ENCODE measurements at places on chromosomes 5 and 9. TPM values are rescaled to one million over a fixed set of nuclear protein-coding genes. Genes with fewer than 3 reads are reported as not detected.
A peak's percentile ranks its signal among the peaks of the same experiment; 100 is the strongest.

GRCh38 chr9:138013836-138014562 is 136.4 kb downstream of the CACNA1B start:
- no peak overlapping the region for H3K4me3 ChIP-seq
- H3K4me1 ChIP-seq, result no peaks in the 10 kb centered on the region
- no peak for DNase-seq
- no peaks in the 10 kb centered on the region for H3K27me3 ChIP-seq

DNA sequence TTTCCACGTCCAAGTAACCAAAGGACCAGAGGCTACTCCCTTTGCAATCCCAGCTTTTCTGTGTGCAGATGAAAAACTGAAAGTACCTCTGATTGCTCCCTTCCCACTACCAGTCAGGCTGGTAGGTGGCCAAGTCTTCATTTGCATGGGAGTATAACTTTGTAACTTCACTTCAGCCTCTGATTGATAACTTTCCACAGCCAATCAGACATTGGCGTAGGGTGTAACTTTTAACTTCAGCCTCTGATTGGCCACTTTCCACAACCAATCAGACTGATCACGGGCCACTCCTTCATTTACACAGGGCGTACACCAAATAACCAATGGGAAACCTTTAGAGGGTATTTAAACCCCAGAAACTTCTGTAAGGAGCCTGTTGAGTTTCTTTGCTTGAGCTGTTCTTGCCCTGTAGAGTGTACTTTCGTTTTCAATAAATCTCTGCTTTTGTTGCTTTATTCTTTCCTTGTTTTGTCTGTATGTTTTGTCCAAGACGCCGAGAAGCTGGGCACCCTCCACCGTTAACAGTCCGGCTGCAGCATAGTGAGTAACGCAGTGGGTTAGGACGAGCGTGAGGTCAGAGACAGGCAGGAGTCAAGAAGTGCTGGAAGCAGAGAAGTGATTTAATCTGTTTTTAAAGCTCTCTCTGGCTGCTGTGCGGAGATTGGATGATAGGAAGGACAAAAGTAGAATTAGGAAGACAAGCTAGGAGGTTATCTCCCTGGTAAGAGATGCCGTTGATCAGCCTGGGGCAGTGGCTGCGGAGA is 3.5 kb upstream of the EXOSC2 start:
- no peaks in the 10 kb centered on the region for H3K27me3 ChIP-seq
- H3K27ac ChIP-seq, result peak overlapping the region; percentile 71
- DNase-seq, result peak; percentile 90
- H3K36me3 ChIP-seq, result no peaks in the 10 kb centered on the region

- no peak overlapping the region for H3K27ac ChIP-seq
- no peak for DNase-seq
- H3K36me3 ChIP-seq, result no peaks in the 10 kb centered on the region
- no peak overlapping the region for H3K4me3 ChIP-seq
- no peaks in the 10 kb centered on the region for H3K4me1 ChIP-seq
Measured at GRCh38 chr5:172707285-172708182, 63.5 kb downstream of the DUSP1 start.

- H3K4me1 ChIP-seq, result no peaks in the 10 kb centered on the region
- H3K27me3 ChIP-seq, result no peaks in the 10 kb centered on the region
- no peak overlapping the region for H3K4me3 ChIP-seq
- H3K27ac ChIP-seq, result no peak overlapping the region
- H3K36me3 ChIP-seq, result no peaks in the 10 kb centered on the region
- no peak for DNase-seq
Measured at GRCh38 chr5:76199336-76200318, 116.4 kb downstream of the SV2C start.

- no peak overlapping the region for H3K4me3 ChIP-seq
- H3K27ac ChIP-seq, result no peak overlapping the region
- no peak for DNase-seq
- H3K27me3 ChIP-seq, result no peaks in the 10 kb centered on the region
- no peaks in the 10 kb centered on the region for H3K4me1 ChIP-seq
- no peaks in the 10 kb centered on the region for H3K36me3 ChIP-seq
Measured at GRCh38 chr5:65811885-65812284, 89.9 kb downstream of the NLN start.

DNA sequence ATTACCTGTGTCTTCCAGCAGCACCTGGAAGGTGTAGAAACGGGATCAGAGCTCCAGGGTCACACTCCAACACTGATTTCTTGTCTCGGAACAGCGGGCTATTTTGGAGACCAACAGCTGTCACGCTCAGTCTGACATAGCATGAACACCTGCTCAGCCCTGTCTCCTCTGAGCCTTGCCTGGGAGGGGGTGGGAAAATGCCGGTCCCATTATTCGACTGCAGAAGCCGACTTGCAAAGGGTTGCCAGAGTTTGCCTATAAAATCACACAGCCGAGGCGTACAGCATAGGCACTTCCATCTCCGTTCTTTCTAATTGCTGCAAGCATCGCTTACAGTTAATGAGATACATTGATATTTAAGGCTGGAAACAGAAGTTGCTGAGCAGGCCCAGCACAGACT is 300.8 kb upstream of the MSX2 start:
- no peak overlapping the region for H3K27ac ChIP-seq
- no peak overlapping the region for H3K4me3 ChIP-seq
- no peak for DNase-seq
- H3K4me1 ChIP-seq, result no peaks in the 10 kb centered on the region

DNA sequence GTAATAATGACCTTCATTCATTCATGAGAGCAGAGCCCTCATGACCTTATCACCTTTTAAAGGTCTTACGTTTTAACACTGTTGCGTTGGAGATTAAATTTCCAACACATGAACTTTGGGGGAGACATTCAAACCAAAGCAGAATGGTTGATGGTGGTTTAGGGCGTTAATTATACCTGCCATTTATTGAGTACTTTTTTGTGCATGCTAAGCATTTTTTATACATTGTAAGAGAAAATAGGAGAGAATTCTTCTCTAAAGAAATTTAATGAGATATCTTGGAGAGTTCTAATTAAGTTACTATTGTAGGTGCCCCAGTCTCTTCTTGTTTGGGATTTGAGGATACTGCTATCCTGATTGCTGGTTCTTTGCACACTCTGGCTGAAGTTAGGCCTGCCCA is 12.4 kb downstream of the AP3S1 start:
- DNase-seq, result no peak
- H3K27me3 ChIP-seq, result no peaks in the 10 kb centered on the region
- H3K27ac ChIP-seq, result no peak overlapping the region
- no peaks in the 10 kb centered on the region for H3K36me3 ChIP-seq
- H3K4me3 ChIP-seq, result no peak overlapping the region

DNA sequence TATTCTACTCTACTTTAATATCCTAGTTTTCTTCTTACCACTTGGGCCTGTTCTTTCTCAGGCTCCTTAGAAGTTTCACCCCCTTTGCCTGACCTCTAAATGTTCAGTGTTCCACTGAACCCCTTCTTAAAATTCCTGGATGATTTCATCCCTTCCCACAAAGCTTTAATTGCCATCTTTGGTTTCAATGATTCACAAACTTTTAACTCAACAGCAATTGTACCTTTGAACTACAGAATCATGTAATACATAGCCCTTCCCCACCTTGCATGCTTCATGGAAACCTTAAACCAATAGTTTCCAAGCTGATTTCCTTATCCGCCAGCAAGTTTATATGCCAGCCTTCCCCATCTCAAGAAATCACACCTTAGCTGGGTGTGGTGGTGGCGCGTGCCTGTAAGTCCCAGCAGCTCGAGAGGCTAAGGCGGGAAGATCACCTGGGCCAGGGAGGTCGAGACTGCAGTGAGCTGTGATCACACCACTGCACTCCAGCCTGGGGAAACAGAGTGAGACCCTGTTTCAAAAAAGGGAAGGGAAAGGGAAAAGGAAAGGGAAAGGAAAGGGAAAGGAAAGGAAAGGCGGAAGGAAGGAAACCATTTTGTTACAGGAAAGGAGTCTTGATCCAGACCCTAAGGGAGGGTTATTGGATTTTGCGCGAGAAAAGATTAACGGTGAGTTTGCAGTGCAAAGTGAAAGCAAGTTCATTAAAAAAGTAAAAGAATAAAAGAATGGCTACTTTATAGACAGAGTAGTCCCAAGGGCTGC is 1023.7 kb upstream of the DMAC1 start:
- DNase-seq, result no peak
- no peak overlapping the region for H3K27ac ChIP-seq
- no peaks in the 10 kb centered on the region for H3K36me3 ChIP-seq

DNA sequence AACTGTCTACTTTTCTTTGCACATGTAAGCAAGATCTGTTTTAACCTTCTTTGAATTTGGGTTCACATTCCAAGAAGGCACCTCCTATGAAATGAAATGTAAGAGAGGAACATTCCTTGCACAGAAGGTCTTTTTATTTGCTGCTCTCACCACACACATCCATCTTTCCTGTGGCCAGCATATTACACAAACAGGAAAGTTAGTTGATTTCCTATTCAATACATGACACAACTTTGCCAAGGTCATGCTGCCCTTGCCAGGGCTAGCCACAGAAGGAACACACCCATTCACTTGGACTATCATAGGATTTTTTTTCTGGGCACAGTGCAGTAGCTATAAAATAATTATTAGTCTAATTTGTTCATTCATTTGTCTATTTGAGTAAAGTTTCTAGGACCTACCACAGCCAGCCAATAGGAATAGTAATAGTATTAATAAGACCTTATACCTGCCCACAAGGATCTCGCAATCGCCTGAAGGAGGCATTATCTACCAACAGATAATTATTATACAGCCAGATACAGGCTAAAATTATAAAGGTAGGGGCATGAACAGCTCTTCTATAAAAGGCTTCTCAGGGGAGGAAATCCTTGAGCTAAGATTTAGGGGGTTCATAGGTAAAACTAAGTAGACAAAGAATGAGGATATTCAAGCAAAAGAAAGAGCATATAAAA is 78.1 kb upstream of the NREP start:
- H3K4me1 ChIP-seq, result no peaks in the 10 kb centered on the region
- no peak overlapping the region for H3K27ac ChIP-seq
- H3K36me3 ChIP-seq, result no peaks in the 10 kb centered on the region
- no peak overlapping the region for H3K4me3 ChIP-seq
- DNase-seq, result no peak

DNA sequence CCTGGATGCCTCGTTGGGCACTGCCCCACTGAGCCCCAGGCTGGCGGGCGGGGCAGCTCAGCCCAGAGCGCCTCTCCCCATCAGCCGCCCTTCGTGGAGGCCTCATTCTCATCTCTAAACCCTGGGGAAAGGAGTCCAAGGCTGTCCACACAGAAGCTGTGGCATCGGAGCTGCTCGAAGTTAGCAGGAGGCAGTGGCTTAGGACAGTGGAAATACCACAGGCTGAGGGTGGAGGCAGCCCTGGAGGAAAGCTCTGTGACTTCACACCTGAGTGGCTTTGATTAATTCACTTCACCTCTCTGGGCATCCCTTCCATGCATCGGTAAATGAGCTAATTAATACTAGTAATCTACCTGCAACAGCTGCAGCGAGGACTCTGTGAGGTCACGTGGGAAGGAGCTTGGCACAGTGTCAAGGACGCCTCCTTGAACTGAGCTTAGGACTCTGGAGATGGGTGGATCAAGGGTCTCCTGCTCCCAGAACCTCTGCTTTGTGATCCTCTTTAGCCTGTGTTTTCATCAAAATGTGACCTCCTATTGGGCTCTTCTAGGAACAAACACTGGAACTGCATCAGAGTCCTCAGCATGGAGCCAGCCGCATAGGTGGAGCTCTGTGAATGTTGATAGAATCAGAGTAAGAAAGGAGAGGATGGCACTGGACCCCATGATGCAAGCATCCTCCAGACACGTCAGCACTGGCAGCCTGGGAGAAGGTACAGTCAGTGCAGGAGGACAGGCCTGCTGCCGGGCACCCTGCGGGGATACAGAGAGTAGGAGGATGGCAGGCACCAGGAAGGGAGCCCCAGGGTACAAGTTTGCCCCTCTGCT is 842 bp upstream of the ANGPTL2 start:
- H3K36me3 ChIP-seq, result no peaks in the 10 kb centered on the region
- no peaks in the 10 kb centered on the region for H3K27me3 ChIP-seq
- peak overlapping the region; percentile 39 for H3K4me3 ChIP-seq
- peak overlapping the region; percentile 82 for H3K27ac ChIP-seq
- peak; percentile 50 for DNase-seq

GRCh38 chr9:91433180-91433579 is 9.5 kb upstream of the NFIL3 start:
- DNase-seq, result peak; percentile 36
- no peaks in the 10 kb centered on the region for H3K36me3 ChIP-seq
- H3K27ac ChIP-seq, result no peak overlapping the region
- no peak overlapping the region for H3K4me3 ChIP-seq

DNA sequence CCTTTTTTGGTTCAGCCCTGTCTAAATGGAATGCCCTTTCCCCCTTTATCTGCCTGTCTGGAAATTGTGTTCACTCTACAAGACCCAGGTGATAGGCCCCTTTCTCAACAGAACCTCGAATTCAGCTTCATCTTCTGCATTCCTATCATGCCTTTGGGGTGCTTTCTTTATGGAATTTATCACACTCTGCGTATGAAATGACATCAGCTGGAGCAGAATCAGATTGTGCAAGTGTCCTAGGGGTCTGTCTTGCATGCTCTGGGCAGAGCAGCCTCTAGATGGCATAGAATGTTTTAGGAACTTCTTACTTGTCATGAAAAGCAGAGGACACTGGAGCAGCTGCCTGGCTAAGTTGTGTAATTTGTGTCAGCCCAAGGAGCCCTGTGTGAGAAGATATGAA is 84.9 kb downstream of the ISL1 start:
- no peak for DNase-seq
- H3K27ac ChIP-seq, result peak overlapping the region; percentile 40
- no peaks in the 10 kb centered on the region for H3K4me1 ChIP-seq
- no peaks in the 10 kb centered on the region for H3K36me3 ChIP-seq
- no peaks in the 10 kb centered on the region for H3K27me3 ChIP-seq

DNA sequence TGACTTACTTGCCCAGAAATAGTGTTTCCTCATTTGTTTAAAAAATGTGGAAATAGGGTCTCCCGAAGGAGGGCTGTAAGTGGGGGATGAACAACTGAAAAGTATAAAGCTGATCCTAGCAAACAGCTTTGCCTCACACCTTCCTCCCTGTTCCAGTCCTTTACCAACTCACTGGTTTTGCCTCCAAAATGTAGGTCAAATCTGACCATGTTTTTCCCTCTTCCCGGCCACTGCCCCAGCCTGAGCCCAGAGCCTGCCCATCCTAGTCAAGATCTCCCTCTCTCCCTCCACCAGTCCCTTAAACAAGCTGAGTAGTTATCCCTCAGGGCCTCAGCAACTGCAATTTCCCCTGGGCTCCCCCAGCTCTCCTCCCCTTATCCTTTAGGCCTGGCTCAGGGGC is 82.4 kb upstream of the FBXW11 start:
- no peaks in the 10 kb centered on the region for H3K4me1 ChIP-seq
- no peak for DNase-seq
- no peaks in the 10 kb centered on the region for H3K36me3 ChIP-seq
- H3K4me3 ChIP-seq, result no peak overlapping the region

DNA sequence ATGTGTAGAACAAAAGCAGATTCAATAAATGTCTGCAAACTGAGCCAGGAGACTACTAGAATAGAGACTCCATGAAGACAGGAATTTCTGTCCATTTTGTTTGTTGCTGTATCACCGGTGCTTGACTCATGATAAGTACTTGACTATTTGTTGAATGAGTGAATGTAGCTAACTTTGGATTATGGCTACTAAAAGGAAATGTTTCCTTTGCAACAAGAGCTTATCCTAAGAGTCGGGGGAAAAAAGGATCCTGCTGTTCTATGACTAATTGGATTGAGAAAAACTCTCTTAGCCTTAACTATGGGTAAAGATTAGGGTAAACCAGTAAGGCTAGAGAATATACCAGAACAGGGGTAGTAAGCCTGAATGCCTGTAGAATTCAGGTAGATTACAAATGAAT is 3.5 kb downstream of the PAIP1 start:
- no peak overlapping the region for H3K4me3 ChIP-seq
- DNase-seq, result no peak
- H3K36me3 ChIP-seq, result no peaks in the 10 kb centered on the region
- no peaks in the 10 kb centered on the region for H3K4me1 ChIP-seq

Gene INSL4
- not detected for total RNA-seq

Gene CDH9
- not detected for total RNA-seq

Gene LNPEP
- total RNA-seq, result 43.9 TPM

All from prostate gland (tissue), 2 donors.